ENCODE measurements at places on chromosomes 1 and 21. TPM values are rescaled to one million over a fixed set of nuclear protein-coding genes. Genes with fewer than 3 reads are reported as not detected.

GRCh38 chr1:19365721-19366120 is 53.6 kb downstream of the SLC66A1 start:
- no peak for DNase-seq

GRCh38 chr1:7068552-7068951 is 283.3 kb downstream of the CAMTA1 start:
- no peak for DNase-seq

DNA sequence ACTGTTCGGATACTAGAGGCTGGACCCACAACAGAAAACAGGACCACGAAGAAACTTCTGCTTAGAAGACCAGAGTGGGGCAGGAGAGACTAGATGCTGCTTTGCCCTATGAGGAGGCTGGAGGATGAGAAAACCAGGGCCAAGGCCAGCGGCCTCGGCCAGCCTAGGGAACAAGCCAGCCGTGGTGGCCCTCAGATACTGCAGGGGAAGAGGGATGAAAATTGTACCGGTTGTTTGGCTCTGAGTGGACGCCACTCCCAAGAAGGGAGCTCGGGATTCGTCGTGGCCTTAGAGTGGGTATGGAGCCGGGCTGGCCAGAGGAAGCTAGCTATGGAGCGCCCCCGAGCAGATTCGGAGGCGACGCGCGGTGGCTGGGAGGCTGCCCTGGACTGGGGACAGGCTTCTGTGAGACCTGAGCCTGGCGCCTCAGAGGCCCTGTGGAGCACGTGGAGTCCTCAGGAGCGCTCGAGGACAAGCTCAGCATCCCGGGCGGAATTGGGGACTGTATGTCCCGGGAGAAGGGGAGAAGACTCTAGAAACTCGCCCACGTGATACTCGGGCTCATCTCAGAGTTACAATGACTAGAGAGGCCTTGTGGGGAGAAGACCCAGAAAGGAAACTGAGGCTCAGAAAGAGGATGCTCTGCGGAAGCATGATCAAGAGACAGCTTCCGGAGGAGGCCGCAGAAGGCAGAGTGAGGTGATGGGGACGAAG is 2.8 kb downstream of the PRRX1 start:
- DNase-seq = no peak

The NGF gene
- total RNA-seq = not detected

The PADI1 gene
- not detected for total RNA-seq

DNA sequence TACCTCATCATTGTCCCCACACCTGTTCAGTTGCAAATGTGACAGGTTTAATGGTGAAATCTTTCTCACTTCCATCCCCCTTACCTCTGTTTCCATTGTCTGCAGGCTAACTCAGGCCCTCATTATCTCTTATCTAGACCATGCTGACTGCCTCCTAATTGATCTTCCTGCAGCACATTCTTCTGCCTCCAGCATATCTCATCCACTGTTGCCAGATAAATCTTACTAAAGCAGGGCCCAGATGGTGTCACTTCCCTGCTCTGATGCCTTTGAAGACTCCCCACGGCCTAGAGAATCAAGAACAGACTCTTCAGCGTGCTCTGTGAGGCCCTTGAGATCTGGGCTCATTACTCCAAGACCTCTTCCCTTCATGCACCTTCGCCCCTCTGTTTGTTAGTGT is 230.1 kb downstream of the DUSP10 start:
- no peak for DNase-seq

- DNase-seq = no peak
Measured at GRCh38 chr1:5628416-5628815, 363.8 kb downstream of the NPHP4 start.

The AADACL4 gene
- total RNA-seq = not detected

The PDE9A gene
- 11.1 TPM for total RNA-seq

GRCh38 chr1:158334526-158335212 is 3.3 kb upstream of the CD1B start:
- no peak for DNase-seq

The CD52 gene
- total RNA-seq = 324 TPM

The PKNOX1 gene
- total RNA-seq = 12.6 TPM

GRCh38 chr1:229888561-229889001 is 178.5 kb upstream of the GALNT2 start:
- DNase-seq = no peak

The DNASE2B gene
- total RNA-seq = not detected

GRCh38 chr1:77051425-77051824 is 167.8 kb downstream of the PIGK start:
- DNase-seq = no peak

- no peak for DNase-seq
Measured at GRCh38 chr1:198893141-198893540, 254.3 kb downstream of the PTPRC start.

DNA sequence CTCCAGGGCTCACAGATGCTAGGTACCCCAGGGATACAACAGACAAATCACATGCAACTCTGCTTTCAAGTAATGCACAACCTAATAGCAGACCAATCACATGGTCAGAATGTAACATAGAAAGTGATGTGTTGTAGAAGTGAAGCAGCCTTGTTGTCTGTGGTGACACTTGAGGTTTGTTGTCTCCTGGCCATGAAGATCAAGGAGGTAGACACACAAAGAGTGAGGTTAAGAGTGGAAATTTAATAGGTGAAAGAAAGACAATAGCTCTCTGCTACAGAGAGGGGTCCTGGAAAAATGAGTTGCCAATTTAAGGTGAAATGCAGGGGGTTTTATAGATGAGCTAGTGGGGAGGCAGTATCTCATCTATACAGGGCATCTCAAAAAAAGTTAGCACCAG is 2.5 kb upstream of the TMEM9 start:
- no peak for DNase-seq

GRCh38 chr1:14160781-14161180 is 437.7 kb upstream of the KAZN start:
- no peak for DNase-seq

DNA sequence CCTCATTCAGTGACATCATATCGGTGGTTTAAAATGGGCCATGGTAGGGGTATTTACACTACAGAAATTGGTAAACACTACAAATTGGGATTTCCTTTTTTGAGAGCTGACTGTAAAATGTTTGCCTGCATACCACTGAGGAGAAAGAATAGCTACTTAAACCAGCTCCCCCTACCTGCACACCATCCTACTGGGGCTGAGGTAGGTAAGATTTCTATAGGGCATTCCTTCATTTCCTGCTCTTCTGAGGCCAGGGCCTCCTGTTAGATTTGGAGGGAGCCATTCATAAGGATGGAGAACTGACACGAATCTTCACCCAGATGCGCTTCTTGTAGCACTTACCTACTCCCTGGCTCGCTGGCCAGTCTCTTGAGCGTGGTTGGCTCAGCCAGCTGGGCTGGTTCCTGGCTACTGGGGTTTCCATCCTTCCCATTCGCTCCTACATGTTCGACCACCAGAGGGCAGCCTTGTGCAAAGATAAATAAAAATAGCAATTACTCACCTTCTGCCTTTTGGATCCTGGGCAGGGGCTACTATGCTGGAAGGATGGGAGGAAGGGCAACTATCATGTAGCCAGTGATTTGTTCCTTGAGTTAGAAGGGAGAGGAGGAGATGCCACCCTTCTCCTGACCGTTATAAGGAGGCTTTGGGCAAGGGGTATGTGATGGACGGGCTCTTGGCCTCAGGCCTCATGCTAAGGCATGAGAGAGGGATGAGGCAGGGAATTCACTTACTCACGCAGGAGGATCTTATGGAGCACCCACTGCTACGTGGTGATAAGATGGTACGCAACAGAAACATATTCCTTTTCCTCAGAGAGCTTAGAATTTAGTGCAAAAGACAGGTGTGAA is 10.7 kb downstream of the OPTC start:
- DNase-seq = peak; percentile 89

The FCGR2B gene
- total RNA-seq = not detected

The NCMAP gene
- total RNA-seq = 0.20 TPM

GRCh38 chr1:201946224-201946908 is at the start of gene LMOD1:
Gene LMOD1 (minus strand): TSS chr1:201946548. CDS start chr1:201946340, 208 bp downstream.
- DNase-seq = peak; percentile 18

The PEX11B gene
- total RNA-seq = 26.3 TPM

DNA sequence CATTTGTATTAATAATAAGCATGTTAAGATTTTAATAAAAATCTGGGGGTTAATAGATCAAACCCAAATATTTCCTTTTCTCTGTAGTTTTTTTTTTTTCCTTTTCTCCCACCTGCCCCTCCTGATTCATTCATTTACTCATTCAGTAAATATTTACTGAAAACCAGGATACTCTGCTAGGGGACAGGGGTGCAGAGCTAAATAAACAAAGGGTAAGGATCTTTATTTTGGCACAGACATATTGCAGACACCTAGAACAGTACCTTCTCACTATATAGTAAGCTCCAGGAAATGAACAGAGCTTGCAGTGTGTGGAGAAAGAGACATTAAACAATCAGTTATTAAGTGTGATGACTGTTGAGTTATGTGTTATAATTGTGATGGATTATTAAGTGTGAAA is 60.9 kb downstream of the AK5 start:
- no peak for DNase-seq

GRCh38 chr1:180231936-180232335 is 1.9 kb downstream of the LHX4 start:
- DNase-seq = no peak

GRCh38 chr1:245512980-245513578 is 358.3 kb downstream of the KIF26B start:
- DNase-seq = peak; percentile 20

DNA sequence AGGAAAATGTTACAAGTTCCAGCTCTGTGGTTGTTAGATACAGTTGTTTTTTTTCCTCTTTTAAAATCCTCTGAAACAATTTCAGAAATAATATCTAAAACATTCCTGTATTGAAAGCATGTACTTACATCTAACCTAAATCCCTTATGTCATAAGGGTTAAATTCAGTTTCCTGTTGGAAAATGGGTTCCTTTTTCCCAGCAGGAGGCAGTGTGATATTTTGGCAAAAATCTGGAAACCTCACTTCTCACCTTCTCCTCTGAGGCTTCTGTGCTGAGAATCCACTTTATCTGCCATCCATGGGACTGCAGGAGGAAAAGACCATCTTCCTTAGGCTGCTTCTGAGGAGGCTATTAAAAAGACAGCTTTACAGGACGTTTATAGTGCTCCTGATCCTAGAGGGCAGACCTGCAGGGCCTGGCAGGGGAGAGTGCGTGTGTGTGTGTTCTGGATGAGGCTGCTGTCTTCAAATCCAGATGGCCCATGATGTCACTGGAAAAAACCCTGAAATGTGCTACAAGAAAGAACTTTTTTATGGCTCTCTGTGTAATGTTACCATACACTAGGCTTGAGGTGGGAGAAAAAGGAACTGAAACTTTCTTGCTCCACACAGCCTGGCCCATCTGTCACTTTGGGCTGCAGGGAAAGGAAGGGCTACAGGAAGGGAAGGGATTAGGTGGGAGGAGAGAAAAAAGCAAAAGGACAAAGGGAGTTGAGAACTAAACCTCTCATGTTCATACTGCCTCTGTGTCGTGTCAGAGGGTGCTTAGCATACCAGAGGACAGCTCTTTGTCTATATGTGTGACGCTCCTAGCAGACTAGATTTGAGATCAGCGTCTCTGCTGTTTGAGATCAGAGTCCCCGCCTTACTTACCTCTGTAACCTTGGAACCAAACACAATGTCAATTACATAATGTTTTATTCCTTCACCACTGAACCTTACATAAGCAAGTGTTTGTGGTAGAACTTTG is 379.2 kb upstream of the SPAG17 start:
- DNase-seq = no peak

GRCh38 chr1:9476790-9477463 is 62.3 kb upstream of the SLC25A33 start:
- DNase-seq = no peak

The KIF14 gene
- 13.9 TPM for total RNA-seq

- DNase-seq = no peak
Measured at GRCh38 chr1:33121728-33122127, 40.8 kb downstream of the AZIN2 start.

GRCh38 chr1:31704271-31705079 is 658 bp upstream of the COL16A1 start:
- no peak for DNase-seq

DNA sequence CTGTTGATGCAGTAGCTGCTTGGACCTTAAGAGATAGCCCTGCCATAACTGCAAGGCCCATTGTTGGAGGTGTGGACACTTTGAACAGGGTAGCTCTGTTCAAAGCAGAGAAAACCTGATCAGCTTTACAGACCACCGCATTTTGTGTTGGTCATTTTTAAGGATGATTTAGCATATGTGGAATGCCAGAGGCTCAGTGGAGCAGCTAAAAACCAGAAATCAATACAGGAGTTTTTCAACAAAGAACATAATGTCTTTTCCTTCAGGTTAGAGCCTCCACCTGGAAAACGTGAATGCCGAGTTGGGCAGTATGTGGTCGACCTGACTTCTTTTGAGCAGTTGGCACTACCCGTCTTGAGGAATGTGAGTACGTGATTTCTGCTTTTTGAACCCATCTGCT is 5.7 kb downstream of the NTPCR start:
- no peak for DNase-seq

DNA sequence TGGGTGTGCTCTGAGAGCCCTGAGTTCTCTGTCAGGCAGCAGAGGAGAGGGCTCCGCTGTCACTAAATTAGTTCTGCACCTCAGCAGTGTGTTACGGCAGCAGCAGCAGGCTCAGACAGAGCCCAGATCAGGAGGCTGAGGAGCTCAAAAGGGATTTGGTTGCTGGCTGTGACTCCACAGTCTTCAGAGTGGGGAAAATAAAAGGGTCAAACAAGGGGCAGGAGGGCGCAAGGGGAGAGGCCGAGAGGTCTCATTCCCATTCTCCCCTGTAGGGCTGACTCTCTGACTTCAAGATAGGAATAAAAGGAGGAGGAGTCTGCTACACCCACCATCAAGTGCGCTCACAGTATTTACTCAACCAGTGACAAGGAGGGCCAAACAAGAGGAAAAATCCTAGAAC is 9.2 kb upstream of the SLC45A3 start:
- DNase-seq = no peak

The IQCC gene
- total RNA-seq = 4.4 TPM

- DNase-seq = peak; percentile 85
Measured at GRCh38 chr1:85307987-85308832, 31.8 kb upstream of the BCL10 start.

The ERMAP gene
- total RNA-seq = 4.4 TPM

The OR10Z1 gene
- total RNA-seq = not detected

GRCh38 chr1:182303778-182304177 is 87.8 kb downstream of the GLUL start:
- DNase-seq = no peak

DNA sequence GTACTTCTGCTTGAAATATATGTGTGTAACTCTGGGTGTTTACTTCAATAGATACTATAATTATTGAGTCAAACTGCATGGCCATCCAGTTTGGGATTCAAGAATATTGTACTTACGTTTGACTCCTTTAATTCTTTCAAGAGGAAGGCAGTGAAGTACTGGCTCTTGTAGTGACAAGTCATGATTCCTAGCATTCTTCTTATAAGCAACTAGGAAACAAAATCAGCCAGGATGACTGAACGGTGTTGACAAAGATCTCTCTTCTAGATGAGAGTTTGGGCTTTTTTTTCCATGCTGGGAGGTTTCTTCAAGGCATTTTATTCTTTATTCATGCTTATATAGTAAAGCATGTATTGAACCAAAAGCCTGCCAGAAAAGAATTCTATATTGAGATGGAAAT is 58.3 kb downstream of the CLEC20A start:
- no peak for DNase-seq

DNA sequence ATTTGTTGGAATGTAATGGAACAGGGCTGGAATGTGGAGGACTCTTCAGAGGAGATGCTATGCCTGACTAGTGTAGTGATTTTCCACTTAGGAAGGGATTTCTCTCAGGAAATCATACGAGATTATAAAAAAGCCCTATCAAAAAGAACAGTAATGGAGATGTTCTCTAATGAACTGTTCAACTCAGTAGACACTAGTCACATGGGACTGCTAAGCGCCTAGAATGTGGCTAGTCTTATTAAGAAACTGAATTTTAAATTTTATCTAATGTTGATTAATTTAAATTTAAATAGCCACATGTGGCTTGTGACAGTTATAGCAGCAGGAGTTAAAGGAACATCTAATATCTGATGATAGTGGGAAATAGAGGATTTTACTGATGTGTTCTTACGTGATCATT is 94.0 kb downstream of the SLC35F3 start:
- no peak for DNase-seq

The FAM72C gene
- total RNA-seq = 21.4 TPM

Data from activated CD8-positive, alpha-beta T cell treated with anti-CD3 and anti-CD28 coated beads for 36 hours (primary cell).